ENCODE measurements at places on chromosomes 5 and 9.

DNA sequence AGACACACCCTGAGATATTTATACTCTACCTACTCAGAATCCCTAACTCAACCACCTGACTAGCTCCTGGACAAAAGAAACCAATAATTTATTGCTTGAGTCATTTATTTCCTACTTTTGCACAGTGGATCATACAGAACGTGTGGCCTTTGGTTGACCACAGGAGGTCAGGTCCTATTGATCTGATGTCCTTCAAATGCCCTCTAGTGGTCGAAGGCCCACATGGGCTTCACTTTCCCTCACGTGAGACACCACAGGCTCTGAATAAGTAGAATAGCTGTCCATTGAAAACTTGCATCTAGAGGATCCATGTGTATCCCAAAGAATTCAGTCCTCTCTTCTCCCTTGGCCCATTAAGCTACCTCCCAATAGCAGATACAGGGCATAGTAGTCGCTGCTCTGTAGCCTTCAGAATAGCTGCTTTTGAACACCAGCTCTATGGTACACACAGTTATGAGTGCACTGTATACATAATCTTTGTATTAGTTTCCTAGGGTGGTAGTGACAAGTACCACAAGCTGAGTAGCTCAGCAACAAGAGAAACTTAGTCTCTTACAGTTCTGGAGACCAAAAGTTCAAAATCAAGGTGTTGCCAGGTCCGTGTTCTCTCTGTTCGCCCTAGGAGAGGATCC lies 177.6 kb upstream of the SMARCA2 start:
- DNase-seq = peak; percentile 59

DNA sequence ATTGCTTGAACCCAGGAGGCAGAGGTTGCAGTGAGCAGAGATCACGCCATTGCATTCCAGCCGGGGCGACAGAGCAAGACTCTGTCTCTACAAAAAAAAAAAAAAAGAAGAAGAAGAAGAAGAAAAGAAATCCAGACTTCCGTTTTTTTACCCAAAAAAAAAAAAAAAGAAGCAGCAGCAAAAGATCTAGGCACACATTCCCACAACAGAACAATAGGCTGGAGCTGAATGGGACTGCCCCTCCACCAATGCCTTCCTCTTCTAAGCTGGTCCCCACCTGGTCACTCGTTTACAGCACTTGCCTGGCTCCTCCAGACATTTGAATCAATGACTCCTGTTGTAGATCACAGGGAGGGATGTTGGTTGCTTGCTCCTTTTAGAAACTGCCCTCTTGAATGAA lies 1.6 kb upstream of the LMAN2 start:
- DNase-seq = no peak

GRCh38 chr9:126055381-126055985 lies 271.1 kb upstream of the MVB12B start:
- no peak for DNase-seq

DNA sequence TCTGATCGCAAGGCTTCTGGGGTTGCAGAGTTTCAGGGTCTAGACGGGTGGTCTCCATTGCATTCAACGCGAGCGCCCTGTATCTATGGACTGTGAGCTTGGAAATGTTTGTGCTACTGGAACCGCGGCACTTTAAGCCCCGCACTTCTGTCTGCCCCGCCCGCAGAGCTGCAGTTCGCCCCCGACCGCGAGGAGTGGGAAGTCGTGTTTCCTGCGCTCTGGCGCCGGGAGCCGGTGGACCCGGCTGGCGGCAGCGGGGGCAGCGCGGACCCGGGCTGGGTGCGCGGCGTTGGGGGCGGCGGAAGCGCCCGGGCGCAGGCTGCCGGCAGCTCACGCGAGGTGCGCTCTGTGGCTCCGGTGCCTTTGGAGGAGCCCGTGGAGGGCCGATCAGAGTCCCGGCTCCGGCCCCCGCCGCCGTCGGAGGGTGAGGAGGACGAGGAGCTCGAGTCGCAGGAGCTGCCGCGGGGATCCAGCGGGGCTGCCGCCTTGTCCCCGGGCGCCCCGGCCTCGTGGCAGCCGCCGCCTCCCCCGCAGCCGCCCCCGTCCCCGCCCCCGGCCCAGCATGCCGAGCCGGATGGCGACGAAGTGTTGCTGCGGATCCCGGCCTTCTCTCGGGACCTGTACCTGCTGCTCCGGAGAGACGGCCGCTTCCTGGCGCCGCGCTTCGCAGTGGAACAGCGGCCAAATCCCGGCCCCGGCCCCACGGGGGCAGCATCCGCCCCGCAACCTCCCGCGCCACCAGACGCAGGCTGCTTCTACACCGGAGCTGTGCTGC lies 1.0 kb downstream of the ADAMTS19 start:
- DNase-seq = peak; percentile 6
